ENCODE measurements at places on chromosomes 12 and 14.

- DNase-seq = no peak
Measured at GRCh38 chr12:65854629-65855028, 30.3 kb downstream of the HMGA2 start.

GRCh38 chr12:49346659-49347310 is at the start of gene DNAJC22:
TSS of gene DNAJC22 (plus strand) at chr12:49346888. CDS start at chr12:49348873, 1,985 bp downstream.
- DNase-seq = no peak

DNA sequence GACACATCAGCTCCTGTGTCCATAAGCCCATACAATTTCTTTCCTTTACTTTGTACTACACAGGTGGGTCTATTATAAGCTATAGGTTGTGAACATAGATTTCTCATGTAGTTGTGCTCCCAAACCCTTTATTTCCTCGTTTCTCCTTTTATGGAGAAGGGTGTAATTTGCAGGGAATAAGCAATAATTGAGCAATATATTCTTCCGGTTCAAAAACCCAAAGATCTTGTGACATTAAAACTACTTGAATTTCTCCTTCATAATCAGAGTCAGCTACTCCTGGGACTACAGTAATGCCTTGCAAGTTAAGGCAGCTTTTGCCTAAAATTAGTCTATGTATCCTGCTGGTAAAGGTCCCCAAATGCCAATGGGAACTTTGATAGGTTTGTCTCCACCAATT is 19.1 kb upstream of the MAPKAPK5 start:
- no peak for DNase-seq

- no peak for DNase-seq
Measured at GRCh38 chr14:96140952-96141351, 63.7 kb upstream of the BDKRB2 start.

DNA sequence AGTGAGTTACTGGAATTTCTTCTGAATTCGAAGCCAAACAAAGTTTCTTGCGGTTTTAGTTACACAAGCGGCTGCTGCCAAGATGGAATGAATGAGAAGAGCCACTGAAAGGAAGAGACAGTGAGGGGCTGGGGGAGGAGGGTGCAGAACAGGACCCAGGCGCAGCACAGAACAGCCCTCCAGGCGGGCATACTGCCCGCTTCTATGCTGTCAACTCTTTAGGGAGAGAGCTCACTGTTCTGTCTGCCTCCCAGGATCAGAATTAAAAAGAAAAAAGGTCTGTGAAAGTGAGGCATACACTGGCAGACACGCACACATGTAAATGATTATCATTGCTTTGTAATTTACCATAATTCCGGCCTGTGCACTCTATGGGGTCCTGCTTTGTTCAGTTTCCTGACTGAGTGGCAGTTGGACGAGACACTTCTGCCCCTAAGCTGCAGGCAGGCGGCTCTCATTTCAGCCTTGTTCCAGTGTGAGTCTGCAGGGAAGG is 231.6 kb downstream of the CACNA1C start:
- no peak for DNase-seq

- DNase-seq = no peak
Measured at GRCh38 chr14:93778856-93779629, 9.2 kb downstream of the PRIMA1 start.

- DNase-seq = no peak
Measured at GRCh38 chr12:131736446-131737149, 25.7 kb downstream of the SFSWAP start.

- DNase-seq = no peak
Measured at GRCh38 chr12:97630356-97630755, 167.8 kb downstream of the RMST start.
